Forelimb muscle (tissue), 1 donor: ENCODE measurements at places on chromosomes 13 and 19. TPM values are rescaled to one million over a fixed set of nuclear protein-coding genes. Genes with fewer than 3 reads are reported as not detected.

GRCh38 chr19:12695096-12695495 lies 1.3 kb downstream of the FBXW9 start:
- no peak for DNase-seq

DNA sequence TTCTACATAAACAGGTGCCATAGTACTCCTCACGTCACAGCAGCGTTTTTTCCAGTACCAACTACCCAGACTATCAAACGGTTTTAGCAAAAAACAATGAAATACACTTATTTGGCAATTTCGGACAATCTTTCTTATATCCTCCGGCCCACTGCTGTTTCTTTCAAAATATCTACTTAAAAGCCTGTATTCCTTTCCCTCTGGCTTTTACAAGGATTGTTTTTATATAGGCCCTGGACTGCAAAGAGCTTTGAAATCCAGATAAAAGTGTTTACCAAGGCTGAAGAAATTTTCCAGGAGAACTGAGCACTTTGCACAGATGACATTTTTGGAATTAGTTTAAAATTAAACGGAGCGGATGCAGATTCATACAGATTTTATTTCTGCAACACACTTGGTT lies 255.9 kb upstream of the STARD13 start:
- DNase-seq, result no peak

DNA sequence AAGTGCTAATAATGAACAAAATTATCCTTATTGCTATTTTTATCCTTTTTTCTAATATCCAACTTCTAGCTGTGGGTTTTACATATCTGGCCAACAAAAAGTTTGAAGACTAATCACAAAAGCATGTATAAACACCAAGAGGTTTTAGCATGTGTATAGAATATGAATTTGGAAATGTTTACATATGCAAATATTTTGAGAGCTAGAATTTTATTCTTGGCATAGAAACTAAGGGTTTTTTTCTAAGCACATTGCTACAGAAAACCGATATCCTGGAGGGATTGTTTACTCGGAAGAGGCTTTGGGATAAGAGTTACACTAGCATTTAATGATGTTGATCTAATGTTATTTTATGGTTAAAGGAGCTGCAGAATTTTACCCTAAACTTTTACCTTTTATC lies 392.1 kb downstream of the EFNB2 start:
- no peak for DNase-seq

DNA sequence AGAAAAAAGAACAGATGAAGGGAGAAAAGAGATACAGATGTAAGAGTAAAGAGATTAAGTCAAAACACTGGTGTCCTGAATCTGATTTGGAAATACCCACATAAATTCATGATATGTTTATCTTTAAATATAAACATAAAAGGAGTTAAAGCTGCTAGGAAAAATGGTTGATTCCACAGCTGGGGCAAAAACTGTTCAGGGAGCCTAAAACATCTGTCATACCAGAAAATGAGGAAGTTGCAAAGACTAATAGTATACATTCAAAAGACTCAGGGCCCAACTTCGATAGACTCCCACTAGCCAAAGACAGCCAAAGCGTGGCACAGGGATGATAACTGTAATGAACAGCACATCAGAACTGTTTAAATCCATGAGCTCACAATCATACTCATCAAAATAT lies 62.0 kb downstream of the ABCC4 start:
- no peak for DNase-seq

- no peak for DNase-seq
Measured at GRCh38 chr19:1027650-1028061, 1.2 kb downstream of the CNN2 start.

- DNase-seq, result no peak
Measured at GRCh38 chr13:113493315-113493951, 2.9 kb upstream of the DCUN1D2 start.

DNA sequence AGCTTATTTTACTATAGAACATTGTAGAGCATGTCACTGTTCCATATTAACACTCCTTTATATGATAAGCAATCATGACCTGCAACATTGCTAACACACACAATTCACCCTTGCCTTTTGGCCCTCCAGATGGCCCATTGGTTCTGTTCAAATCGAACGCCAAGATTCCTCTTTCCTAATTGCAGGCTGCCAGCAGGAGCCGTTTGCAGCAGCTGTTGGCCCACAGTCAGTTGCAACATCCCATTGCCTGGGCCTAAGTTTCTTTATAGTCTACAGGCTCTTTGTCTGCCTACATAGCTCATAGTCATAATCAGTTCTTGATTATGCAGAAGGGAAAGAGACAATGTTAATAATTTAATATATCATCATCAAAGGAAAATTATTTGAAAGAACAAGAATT lies 37.6 kb downstream of the KCTD12 start:
- no peak for DNase-seq

ZNF134 gene
- polyA plus RNA-seq, result 13.2 TPM
